Central memory CD4-positive, alpha-beta T cell (primary cell): ENCODE measurements at places on chromosomes 16 and 17.

DNA sequence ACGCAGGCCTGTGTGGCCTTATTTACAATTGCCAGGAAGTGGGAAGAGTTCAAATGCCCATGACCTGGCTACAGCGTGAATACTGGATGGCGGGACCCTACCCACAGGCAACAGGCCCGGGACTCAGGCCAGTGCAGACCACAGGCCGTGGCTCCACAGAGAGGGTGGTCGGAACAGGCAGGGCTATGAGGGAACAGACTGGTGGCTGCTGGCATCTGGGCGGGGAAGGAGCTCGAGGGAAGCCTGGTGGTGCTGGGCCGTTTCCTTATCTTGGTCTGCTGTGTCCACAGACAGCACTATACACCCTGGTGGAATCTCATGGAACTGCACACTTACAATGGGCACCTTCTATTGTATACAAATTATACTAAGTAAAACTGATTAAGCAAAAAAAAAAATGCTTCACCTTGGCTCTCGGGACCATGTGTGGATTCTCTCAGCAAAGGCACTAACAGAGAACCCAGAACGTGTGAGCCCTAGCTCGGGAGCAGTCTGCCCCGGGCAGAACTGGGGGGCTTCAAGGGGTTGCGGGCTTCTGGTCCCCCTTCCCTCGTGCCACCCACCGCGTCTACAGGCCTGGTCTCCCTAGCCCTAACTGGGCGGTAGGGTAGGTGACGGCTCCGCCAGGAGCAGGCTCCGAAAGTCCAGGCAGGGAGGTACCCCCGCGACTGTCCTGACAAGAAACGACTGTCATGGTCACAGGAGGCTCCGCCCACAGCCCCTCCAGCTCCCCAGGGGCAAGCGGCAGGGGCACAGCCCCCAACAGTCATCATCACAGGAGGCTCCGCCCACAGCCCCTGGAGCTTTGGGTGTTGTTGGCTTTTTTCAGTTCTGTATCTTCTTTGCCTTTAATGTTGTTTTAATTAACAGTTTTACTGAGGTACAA lies 21.8 kb downstream of the CEP131 start:
- no peak for DNase-seq

- no peak for DNase-seq
Measured at GRCh38 chr17:15411384-15412198, 55.8 kb downstream of the CDRT4 start.

- no peak for DNase-seq
Measured at GRCh38 chr16:86371083-86371803, 139.1 kb upstream of the FOXF1 start.

- no peak for DNase-seq
Measured at GRCh38 chr17:46163316-46163715, 29.9 kb downstream of the KANSL1 start.

GRCh38 chr17:38464723-38465390 lies 36.6 kb downstream of the ARHGAP23 start:
- DNase-seq: no peak

GRCh38 chr16:24700549-24701392 lies 28.7 kb upstream of the TNRC6A start:
- DNase-seq: no peak

- DNase-seq: no peak
Measured at GRCh38 chr17:16417896-16418684, 2.7 kb downstream of the TRPV2 start.

GRCh38 chr17:64336760-64337413 lies 53.8 kb downstream of the PECAM1 start:
- DNase-seq: no peak

DNA sequence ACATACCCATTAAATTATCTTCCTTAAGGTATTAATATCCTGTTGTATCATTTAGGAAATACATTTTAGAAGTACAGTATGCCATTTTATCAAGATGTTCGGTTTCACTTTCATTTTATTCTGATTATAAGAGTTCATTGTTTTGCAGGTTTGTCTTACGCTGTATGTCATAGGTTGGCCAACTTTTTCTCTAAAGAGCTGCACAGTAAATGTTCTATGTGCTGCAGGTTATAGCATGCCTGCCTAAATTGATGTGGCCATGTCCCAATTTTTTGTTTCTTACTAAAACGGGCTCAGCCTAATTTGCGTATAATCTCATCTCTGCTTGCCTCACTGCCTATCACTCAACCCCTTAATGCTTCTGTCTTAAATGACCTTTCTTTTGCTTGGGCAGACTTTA lies 126.4 kb downstream of the USP22 start:
- no peak for DNase-seq

DNA sequence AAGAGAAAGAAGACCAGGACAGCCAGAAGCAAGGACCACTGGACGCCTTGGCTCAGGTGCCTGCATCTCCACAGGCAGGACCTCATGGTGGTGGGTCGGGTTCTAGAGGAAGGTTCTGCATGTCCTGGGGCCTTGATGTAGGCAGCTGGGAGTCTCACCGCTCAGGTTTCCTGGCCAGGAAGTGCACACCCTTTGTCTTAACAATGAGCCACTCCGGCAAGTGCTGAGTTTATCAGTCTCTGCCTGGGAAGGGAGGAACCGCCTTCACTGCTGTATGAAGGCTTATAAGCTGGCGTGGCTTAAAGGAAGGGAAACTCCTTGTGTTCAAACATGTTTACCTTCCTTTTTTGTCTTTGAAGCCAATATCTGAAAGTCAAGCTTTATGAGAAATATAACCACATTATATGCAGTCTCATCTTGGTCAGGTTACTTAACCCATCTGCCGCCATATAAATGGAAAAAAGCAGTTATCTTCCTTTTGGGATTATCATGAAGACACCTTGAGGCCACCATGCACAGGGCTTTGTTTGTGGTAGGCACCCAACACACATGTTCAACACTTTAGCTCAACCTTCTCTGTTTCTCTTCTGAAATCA lies at the start of gene ST6GALNAC1:
Gene ST6GALNAC1 (minus strand): TSS at position 205 of the 596 bp plus-strand sequence. CDS start 119 bp downstream, at position 86.
- DNase-seq: peak; percentile 49

- no peak for DNase-seq
Measured at GRCh38 chr17:81032641-81033480, 2.1 kb upstream of the BAIAP2 start.

DNA sequence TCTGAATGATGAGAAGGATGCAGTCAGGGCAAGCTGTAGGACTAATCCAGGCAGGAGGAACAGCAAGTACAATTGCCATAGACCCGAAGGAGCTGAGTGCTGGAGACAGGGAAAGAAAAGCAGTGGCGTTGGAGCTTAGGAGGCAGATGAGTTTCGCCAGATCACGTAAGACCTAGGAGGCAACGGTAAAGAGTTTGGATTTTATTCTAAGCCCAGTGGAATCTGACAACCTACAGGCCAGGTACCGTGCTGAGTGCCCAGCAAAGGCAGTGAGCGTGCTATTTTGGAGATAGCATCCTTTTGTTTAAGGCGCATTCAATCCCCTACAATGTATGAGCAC lies 1.2 kb downstream of the USP43 start:
- DNase-seq: no peak

DNA sequence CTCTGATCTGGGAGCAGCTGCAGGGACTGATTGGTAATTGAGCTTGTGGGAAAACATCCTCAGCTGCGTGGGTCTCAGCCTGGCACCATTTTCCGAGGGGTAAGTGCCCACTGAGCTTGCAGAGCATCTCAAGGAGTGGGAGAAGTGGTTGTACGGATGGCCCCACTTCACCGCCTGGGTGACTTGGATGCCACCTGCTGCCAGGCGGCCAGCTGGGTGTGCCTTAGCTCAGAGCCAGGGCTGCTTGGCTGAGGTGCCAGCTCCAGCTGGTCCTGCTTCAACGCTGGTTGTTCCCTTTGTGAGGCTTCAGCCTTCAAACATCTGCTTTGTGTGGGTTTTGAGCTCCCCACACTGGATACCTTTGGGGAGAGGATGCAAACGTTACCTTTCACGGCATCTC lies 482.7 kb upstream of the EEF2KMT start:
- DNase-seq: no peak

DNA sequence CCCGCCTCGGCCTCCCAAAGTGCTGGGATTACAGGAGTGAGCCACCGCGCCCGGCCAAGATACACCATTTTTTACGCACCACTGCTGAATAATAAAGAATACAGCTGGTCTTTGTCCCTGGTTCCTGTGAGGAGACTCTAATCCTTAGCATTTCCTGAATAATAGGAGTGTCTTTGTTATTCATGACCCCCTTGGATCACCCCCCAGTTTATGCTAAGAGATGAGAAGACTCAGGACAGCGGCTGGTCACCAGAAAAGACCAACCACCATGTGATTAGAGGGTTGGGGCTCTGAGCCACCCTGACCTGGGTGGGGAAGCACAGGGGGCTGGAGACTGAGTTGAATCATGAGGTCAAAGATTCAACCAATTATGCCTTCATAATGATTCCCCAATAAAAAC lies 17.3 kb downstream of the PHLPP2 start:
- no peak for DNase-seq

- no peak for DNase-seq
Measured at GRCh38 chr16:30482366-30482765, 9.8 kb downstream of the ITGAL start.

DNA sequence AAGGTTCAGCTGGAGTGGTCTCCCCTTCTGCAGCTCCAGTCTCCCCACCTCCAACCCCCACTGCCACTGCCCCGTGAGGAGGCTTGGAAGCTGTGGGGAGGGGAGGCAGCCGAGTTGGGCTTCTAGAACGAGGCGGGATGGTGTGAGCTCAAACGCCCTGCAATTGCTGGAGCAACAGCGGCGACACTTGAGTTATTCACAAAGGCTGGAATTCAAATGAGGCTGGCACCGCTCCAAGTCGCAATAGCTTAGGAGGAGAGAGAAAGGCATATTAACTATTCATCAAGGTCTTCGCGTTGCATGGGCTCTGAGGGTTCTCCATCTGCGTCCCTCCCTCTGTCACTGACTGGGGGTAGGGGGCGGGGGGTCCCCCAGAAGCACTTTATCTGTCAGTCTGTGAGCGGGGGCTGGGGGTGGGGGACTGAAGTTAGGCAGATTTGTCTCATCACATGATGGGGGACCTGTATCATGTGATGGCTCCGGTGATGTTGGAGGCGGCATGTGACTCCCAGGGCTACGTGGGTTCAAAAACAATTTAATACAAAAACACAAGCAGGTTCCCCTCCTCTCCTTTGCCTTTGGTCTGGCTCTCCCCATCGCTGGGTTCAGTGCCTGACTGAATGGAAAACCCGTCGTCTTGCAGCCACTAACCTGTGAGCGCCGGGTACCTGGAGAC lies 70.5 kb downstream of the RBBP6 start:
- DNase-seq: no peak

DNA sequence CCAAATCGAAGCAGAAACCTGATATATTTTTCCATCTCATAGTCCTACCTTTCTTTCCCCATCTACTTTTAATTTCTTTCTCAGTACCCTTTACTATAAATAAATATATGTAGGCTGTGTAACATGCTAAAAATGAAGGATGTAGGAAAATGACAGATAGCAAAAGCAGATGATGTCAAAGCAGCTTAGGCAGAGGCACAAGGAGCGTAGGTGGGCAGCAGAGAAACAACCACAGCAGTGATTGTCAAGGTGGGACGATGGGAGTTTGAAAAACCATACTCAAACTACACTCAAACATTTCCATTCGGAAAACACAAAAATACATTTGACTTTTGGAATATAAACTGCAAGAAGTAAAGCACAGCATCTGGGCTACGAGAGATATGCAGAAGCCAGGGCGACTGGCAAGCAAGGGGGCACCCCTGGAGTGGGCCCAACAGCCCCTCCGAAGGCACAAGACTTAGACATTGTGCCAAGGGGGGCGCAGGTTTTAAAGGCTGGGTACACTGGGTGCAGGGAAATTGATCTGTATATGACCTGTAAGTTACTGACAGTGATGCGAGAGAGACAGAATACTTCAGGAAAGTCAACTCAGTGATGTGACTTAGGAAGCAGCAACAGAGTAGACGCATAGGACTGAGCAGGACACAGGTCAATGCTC lies 31.1 kb downstream of the SNN start:
- DNase-seq: no peak

GRCh38 chr16:57366544-57367040 lies 5.7 kb upstream of the CX3CL1 start:
- DNase-seq: no peak

DNA sequence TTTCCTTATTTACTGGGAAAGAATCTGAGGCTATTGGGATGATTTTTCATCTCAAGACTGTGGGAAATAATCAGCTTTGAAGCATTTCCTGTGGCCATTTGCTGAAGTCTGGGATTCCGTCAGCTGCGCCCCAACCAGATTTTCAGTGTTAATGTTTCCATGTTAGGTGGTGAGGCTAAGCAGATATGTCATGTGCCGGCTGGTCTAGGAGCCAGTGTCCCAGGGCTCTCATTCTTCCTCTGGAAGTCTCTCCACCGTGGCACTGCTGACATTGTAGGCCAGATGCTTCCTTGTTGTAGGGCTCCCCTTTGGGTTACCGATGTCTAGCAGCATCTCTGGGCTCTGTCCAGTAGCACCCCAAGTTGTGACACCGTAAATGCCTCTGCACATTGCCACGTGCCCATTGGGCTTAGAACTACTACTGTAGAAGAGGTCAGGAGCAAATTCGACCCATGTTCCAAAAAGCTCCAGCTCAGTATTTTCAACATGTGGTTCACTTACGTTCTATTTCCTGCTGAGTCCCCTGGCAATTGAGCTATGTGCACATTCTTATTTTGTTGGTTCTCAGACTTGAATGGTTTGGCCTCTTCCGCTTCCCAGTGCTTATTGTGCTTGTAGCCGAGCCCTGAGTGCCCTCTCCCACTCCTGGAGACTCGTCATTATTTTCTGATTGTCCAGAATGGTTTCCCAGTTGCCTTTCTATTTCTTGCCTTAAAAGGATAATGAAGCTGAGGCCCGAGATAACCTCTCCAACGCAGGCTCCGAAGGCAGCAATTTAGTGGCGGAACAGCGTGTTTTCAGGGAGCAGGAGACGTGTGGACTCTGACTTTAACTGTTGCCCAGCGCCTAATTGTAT lies 82.2 kb downstream of the SPECC1 start:
- no peak for DNase-seq

- DNase-seq: no peak
Measured at GRCh38 chr16:57389087-57389468, 15.5 kb upstream of the CCL17 start.

DNA sequence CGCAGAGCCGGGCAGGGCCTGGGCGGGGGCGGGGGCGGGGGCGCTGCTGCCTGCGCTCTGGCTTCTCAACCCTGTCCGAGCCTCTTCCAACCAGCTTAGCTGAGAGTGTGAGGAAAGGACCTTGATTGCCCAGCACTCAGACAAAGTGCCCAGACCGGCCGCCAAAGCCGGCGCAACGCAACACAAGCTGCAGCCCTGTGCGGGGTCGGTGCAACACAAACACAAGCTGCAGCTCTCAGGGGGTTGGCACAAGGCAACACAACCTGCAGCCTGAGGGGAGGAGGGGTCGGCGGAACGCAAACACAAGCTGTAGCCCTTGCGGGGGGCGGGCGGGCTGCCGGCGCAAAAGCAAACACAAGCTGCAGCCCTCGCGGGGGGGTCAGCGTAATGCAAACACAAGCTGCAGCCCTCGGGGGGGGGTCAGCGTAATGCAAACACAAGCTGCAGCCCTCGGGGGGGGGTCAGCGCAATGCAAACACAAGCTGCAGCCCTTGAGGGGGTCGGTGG lies 60.0 kb downstream of the KLHDC4 start:
- DNase-seq: no peak
